ENCODE measurements at places on chromosomes 1 and 21. TPM values are rescaled to one million over a fixed set of nuclear protein-coding genes. Genes with fewer than 3 reads are reported as not detected.

Gene SYT2
- not detected for total RNA-seq

Gene NUP210L
- not detected for total RNA-seq

Gene FCRL1
- not detected for total RNA-seq

Gene WNT2B
- total RNA-seq: 8.7 TPM

Gene AJAP1
- not detected for total RNA-seq

DNA sequence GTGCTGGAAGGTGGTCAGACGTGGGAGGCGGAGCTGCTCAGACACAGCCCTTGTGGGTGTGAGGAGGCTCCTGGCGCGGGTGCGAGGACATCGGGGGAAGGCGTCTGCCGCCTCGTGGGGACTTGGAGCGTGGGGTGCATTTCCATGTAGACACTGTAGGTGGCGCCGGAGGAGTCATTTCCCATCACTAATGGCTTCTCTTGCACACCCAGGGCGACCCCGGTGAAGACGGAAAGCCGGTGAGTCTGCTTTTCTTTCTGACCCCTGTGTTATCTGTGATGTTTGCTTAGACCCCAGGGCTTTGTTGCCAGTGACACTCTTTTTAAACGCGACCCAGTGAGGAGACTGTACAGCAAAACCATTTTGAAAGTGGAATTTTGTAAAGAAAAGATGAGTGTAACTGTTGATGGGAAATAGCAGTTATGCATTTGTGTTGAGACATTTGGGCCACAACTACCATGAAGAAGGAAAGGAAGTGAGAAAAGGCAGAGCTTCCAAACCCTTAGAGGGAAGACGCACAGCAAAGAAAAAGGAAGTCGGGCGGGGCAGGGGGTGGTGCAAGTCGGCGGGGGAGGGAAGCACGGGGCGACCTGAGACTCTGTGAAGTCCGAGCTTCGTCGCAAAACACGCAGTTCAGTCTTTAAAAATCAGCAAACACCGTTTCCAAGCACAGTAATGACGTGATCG lies 64.0 kb downstream of the SLC19A1 start:
- DNase-seq: peak; percentile 72
- H3K4me3 ChIP-seq: no peak overlapping the region
- H3K36me3 ChIP-seq: peaks cover 7% of the 10 kb centered on the region
- peaks cover 17% of the 10 kb centered on the region for H3K4me1 ChIP-seq
- no peak overlapping the region for H3K27ac ChIP-seq
- H3K27me3 ChIP-seq: no peaks in the 10 kb centered on the region

GRCh38 chr1:75132242-75132811 lies 1.9 kb upstream of the LHX8 start:
- H3K36me3 ChIP-seq: peaks cover 52% of the 10 kb centered on the region
- peaks cover 14% of the 10 kb centered on the region for H3K4me1 ChIP-seq
- no peak overlapping the region for H3K27ac ChIP-seq

DNA sequence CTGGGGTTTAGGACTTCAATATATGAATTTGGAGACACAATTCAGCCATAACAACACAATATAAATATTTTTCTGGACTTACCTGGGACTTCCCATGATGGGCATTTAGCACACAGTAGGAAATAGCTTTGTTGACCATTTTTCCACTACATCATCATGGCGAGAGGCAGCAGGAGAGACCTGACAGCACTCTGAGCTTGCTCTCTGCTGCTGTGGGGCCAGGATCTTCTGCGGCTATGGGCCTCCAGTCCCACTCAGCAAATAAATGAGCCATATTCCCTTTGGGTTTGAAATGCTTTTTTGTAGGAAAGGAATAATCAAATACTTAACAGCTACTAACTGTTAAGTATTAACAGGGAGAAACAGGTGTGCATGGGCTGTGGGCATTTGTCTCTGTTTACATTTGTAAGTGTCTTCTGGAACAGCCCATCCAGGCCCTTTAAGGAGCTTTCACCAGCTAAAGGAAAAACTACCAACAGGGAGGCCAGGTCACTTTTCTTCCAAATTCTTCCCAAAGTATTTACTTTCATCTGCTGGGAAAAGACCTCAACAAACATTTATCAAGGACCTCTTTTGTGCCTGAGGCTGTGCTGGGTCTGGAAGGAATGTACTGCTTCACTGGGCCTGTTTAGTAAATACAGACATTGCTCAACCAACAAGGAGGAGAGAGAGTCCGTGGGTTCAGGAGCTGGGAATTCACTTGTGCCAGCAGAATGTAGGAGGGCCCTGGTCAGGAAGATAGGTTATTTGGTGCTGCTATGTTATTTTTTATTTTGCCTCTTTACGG lies 133.2 kb downstream of the LRIG2 start:
- no peak for DNase-seq
- H3K4me1 ChIP-seq: no peaks in the 10 kb centered on the region
- no peaks in the 10 kb centered on the region for H3K36me3 ChIP-seq
- H3K27me3 ChIP-seq: no peaks in the 10 kb centered on the region

- H3K27me3 ChIP-seq: no peaks in the 10 kb centered on the region
- H3K36me3 ChIP-seq: peaks cover 67% of the 10 kb centered on the region
- no peaks in the 10 kb centered on the region for H3K4me1 ChIP-seq
- H3K27ac ChIP-seq: no peak overlapping the region
Observed at GRCh38 chr1:212007886-212008285, 27.5 kb downstream of the INTS7 start.

GRCh38 chr1:66247415-66248208 lies 286.3 kb upstream of the SGIP1 start:
- no peak for DNase-seq
- H3K4me1 ChIP-seq: peaks cover 27% of the 10 kb centered on the region
- no peaks in the 10 kb centered on the region for H3K36me3 ChIP-seq
- no peaks in the 10 kb centered on the region for H3K27me3 ChIP-seq

GRCh38 chr1:192977089-192977706 lies 82.0 kb downstream of the UCHL5 start:
- H3K27ac ChIP-seq: no peak overlapping the region
- no peaks in the 10 kb centered on the region for H3K36me3 ChIP-seq
- no peak for DNase-seq

GRCh38 chr21:37253991-37254390 lies 13.1 kb downstream of the VPS26C start:
- no peaks in the 10 kb centered on the region for H3K36me3 ChIP-seq
- DNase-seq: no peak

DNA sequence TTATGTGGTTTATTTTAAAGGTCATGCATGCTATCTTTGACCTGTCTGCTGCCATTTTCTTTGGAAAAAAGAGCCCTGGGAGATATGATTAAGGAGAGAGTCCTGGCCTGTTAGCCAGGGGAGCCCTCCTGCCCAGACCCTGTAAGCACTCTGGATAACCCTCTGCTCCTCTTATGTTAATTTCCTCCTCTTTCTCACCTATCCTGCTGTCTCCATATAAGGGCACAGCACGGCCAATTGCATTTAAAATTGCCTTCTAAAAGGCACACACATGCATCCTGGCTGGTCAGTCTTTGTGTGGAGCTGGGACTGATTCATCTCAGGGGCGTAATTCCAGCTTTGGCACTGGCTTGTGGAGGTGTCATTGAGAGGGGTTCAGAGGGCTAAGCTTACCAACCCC lies 158.9 kb downstream of the ST6GALNAC5 start:
- DNase-seq: no peak
- peaks cover 4% of the 10 kb centered on the region for H3K4me1 ChIP-seq
- H3K27me3 ChIP-seq: peaks cover 3% of the 10 kb centered on the region
- no peak overlapping the region for H3K4me3 ChIP-seq

DNA sequence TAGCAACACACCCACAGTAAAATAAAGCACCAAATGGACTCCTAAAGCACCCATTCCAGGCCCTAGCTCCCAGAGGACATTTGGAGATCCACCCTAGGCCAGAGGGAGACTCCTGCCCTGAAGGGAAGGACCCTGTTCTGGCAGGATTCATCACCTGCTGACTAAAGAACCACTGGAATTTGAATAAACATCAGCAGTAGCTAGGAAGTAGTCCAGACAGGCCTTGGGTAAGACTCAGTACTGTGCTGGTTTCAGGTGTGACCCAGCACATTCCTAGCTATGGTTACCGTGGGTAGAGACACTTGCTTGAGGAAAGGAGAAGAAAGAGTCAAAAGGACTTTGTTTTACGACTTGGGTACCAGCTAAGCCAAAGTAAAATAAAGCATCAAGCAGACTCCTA lies 92.7 kb upstream of the LRRC7 start:
- H3K27me3 ChIP-seq: no peaks in the 10 kb centered on the region
- H3K36me3 ChIP-seq: no peaks in the 10 kb centered on the region
- peaks cover under 1% of the 10 kb centered on the region for H3K4me1 ChIP-seq
- DNase-seq: no peak

DNA sequence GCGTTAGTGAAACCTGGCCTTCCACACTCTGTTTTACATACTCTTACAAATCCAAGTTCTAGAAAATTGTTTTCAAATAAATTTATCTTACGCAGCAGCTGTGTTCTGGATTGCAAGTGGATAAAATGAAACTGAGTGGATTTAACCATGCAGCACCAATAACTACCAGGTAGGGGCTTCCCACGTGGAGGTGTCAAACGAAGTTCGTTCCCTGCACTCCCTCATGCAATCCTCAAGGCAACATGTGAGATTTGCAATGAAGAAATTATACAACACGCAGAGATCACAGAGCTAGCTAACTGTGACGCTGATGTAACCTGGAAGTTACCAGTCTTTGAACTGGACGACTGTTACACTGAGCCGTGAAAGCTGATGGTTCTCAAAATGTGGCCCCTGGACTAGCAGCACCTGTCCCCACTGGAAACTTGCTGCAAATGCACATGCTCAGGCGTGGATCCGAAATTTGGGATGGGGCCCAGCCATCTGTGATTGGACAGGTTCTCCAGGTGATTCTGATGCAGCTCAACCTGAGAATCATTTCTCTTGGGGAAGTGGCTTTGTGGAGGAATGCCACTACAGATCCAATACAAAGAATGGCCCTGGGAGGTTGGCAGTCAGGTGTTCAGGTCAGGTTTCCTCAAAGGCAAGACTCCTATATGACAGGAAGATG lies 36.3 kb downstream of the RSPH1 start:
- no peak overlapping the region for H3K4me3 ChIP-seq
- no peaks in the 10 kb centered on the region for H3K4me1 ChIP-seq
- no peaks in the 10 kb centered on the region for H3K27me3 ChIP-seq
- no peak for DNase-seq
- no peaks in the 10 kb centered on the region for H3K36me3 ChIP-seq

DNA sequence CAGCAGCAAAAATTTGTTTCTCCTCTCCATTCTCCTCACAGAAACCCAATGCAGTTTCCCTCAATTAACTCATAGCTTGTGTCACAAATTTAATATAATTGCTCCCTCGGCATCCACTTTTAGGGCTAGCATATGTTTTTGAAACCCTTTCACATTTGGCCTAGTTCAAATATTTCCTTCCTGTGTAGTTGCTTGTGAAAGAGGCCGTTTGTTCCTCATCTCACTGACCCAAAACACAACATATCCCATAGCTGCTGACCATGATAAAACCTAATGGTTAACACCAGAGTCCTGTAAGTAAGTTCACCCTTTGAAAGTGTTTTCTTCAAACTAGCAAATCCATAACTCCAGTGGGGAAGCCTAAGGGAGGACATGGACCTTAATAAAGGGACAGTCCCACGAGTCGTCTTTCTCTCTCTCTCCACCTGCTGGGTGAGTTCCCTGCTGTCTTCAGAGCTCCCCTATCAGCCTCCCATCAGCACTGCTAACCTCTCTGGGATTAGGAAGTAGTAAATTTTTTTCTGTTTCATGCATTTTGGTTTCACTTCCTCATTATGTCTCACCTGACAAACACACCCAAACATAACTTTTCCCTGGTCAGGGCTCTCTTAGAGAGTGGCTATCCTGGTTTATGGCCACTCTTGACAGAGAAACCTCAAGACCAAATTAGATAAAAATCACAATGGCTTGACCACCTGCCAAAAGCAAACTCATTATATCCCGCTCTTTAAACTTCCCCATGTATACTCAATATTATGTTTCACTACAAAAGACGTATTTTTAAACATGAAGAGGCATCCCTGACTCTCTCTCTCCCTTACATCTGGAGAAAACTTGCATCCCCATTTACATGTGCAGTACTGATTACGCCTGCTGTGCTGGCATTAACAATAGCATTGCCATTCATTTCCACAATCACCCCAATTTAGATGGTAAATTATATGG lies 177.7 kb upstream of the HP1BP3 start:
- DNase-seq: no peak
- no peak overlapping the region for H3K27ac ChIP-seq
- no peaks in the 10 kb centered on the region for H3K4me1 ChIP-seq
- H3K36me3 ChIP-seq: peaks cover 5% of the 10 kb centered on the region
- no peaks in the 10 kb centered on the region for H3K27me3 ChIP-seq
- H3K4me3 ChIP-seq: no peak overlapping the region

- no peak for DNase-seq
- H3K27ac ChIP-seq: peak overlapping the region; percentile 48
- H3K27me3 ChIP-seq: no peaks in the 10 kb centered on the region
- H3K4me3 ChIP-seq: no peak overlapping the region
- H3K4me1 ChIP-seq: peaks cover 7% of the 10 kb centered on the region
Observed at GRCh38 chr1:235782601-235783000, 84.1 kb downstream of the LYST start.

DNA sequence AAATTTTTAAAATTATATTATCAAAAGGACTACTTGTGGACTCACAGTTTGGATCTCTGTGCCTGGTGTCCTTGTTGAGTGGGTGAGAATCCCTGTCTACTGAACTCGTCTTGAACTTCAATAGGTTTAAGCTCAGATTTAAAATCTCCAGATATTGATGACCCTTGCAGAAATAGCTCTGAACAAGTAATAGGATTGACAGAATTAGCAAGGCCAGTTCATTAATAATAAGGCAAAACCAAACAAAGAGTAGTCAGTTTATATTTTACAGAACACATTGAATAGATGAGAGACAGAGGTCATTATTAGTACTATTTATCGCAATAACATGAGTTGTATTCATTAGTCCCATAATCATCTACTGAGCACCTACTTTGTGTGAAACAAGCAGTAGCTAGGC lies at the start of gene PDC:
PDC (minus strand) TSS at position 101 of the 400 bp plus-strand sequence. CDS start 11,655 bp downstream, outside the sequence.
- no peaks in the 10 kb centered on the region for H3K36me3 ChIP-seq
- H3K4me3 ChIP-seq: no peak within 1 kb of the TSS
- no peaks in the 10 kb centered on the region for H3K4me1 ChIP-seq
- DNase-seq: no peak
- no peak within 1 kb of the TSS for H3K27ac ChIP-seq

DNA sequence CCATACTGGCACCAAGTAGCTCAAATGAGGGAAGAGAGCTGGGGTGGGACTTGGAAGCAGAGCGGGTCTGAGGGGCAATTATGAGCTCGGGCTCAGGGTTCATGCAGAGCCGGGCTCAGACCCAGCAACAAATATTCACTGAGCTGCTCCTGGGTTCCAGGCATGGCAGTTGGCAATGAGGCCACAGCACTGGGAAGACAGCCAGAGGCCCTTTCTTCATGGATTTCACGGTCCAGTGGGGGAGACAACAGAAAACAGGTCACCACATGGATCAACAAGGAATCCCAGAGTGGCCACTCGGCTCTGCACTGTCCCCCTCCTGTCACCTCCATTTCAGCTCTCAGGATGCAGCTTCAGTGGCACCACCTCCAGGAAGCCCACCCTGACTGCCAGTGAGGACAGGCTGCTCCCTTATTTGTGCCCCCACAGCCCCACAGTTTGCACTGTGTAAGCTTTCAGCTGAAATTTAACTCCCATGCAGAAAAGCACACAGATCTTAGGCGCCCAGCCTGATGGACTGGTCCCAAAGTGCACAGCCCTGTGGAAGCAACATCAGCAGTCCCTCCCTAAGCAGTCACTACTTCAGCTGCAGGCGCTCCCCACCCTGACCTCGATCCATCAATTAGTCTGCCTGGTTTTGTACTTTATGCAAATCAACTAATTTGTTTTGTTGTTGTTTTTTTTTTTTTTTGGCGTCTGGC lies 22.4 kb downstream of the ARHGEF19 start:
- DNase-seq: no peak
- H3K4me3 ChIP-seq: no peak overlapping the region
- H3K27ac ChIP-seq: no peak overlapping the region
- H3K4me1 ChIP-seq: peaks cover 7% of the 10 kb centered on the region
- no peaks in the 10 kb centered on the region for H3K36me3 ChIP-seq

GRCh38 chr1:3016641-3017439 lies 4.4 kb upstream of the ACTRT2 start:
- DNase-seq: no peak
- H3K4me3 ChIP-seq: no peak overlapping the region
- H3K27me3 ChIP-seq: no peaks in the 10 kb centered on the region
- H3K4me1 ChIP-seq: no peaks in the 10 kb centered on the region

Measured in SJSA1 (cell line).